ENCODE measurements at places on chromosomes 4 and X. TPM values are rescaled to one million over a fixed set of nuclear protein-coding genes. Genes with fewer than 3 reads are reported as not detected.

RNF212 gene
- not detected for total RNA-seq

PAK3 gene
- total RNA-seq: 1.7 TPM

SPANXD gene
- total RNA-seq: not detected

CT45A3 gene
- total RNA-seq: not detected

GLRB gene
- 13.3 TPM for total RNA-seq

PPARGC1A gene
- 0.18 TPM for total RNA-seq

FAM47A gene
- not detected for total RNA-seq

HEPH gene
- total RNA-seq: 5.8 TPM

HSD17B13 gene
- total RNA-seq: not detected

DNA sequence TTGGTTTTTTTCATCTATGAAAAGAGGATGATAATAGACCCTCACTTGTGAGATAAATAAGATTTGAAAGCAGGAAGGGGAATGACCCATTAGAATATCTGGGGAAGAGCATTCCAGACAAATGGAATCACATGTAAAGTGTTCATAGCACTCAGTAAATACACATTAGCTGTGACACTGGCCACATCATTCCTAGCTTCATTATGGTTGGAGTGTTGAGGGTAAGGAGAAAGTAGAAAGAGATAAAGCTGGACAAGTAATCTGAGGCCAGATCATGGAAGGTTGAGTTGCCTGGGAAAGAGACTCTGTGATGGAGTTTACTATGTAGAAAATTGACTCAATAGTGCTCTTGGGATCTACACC is 6.9 kb upstream of the PGRMC1 start:
- peaks cover 5% of the 10 kb centered on the region for H3K4me1 ChIP-seq
- H3K27ac ChIP-seq: no peak overlapping the region
- no peaks in the 10 kb centered on the region for H3K36me3 ChIP-seq
- DNase-seq: no peak

DNA sequence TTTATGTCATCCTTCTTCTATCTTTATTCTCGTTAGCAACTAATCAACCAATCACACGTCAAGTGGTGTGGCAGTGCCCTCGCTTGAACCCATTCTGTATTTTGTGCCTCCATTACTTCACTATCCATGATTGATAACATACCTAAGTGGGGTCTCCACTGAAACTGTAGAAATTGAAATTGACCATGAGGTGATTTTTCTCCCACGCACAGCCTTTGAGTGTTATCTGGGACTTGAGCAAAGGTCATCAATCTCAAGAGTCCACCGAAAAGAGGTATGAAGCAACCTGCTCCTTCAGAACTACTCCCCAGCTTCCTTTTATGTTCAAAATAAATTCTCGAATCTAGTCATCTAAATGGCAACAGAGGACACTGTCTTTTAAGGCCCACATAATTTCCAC is 111.1 kb downstream of the SCD5 start:
- no peak overlapping the region for H3K4me3 ChIP-seq
- no peaks in the 10 kb centered on the region for H3K36me3 ChIP-seq
- H3K27me3 ChIP-seq: no peaks in the 10 kb centered on the region
- H3K27ac ChIP-seq: no peak overlapping the region

- H3K27me3 ChIP-seq: no peaks in the 10 kb centered on the region
- DNase-seq: peak; percentile 42
- no peaks in the 10 kb centered on the region for H3K36me3 ChIP-seq
Measured at GRCh38 chrX:108270739-108271396, 167.4 kb downstream of the COL4A6 start.

DNA sequence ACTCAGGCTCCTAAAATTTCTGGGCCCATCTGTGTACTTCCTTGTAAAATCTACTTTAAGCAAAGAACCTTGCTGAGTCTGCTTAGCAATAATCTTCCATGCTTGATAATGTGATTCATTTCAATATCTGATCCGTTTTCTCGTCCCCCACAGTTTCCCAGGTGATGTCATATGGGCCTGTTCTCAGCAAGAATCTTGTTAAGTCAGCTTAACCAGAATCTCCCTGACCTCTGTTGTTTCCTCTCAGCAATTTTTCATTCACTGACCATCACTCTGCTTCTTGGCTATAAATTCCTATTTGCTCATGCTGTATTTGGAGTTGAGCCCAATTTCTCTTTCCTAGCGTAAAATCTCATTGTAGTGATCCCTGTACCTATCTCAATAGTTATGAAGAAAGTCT is 13.9 kb downstream of the CSN2 start:
- H3K27ac ChIP-seq: no peak overlapping the region
- H3K27me3 ChIP-seq: no peaks in the 10 kb centered on the region
- H3K36me3 ChIP-seq: no peaks in the 10 kb centered on the region
- no peak overlapping the region for H3K4me3 ChIP-seq
- no peaks in the 10 kb centered on the region for H3K4me1 ChIP-seq
- DNase-seq: no peak

DNA sequence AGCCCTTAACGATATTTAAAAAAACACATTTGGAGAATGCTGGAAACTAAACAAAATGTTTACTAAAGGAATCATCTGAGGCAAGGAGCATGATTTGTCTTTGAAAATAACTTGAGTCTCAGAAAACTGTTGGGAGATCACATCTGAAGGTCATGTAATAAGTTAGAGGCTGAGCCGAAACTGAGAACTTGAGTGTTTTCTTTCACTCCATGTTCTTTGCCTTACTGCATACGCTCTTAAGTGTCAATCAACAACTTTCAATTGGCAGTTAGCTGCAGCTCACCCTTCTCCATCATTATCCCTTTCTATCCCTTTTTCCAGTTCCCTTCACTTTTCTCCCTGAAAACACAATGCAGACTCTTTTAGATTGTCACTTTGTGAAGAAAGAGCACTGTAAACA is 216.2 kb downstream of the ADGRA3 start:
- no peak overlapping the region for H3K4me3 ChIP-seq
- DNase-seq: no peak
- H3K27ac ChIP-seq: no peak overlapping the region
- H3K36me3 ChIP-seq: no peaks in the 10 kb centered on the region

GRCh38 chr4:87560802-87561201 is 31.6 kb upstream of the SPARCL1 start:
- H3K4me1 ChIP-seq: no peaks in the 10 kb centered on the region
- H3K4me3 ChIP-seq: no peak overlapping the region
- H3K36me3 ChIP-seq: no peaks in the 10 kb centered on the region
- no peak overlapping the region for H3K27ac ChIP-seq

DNA sequence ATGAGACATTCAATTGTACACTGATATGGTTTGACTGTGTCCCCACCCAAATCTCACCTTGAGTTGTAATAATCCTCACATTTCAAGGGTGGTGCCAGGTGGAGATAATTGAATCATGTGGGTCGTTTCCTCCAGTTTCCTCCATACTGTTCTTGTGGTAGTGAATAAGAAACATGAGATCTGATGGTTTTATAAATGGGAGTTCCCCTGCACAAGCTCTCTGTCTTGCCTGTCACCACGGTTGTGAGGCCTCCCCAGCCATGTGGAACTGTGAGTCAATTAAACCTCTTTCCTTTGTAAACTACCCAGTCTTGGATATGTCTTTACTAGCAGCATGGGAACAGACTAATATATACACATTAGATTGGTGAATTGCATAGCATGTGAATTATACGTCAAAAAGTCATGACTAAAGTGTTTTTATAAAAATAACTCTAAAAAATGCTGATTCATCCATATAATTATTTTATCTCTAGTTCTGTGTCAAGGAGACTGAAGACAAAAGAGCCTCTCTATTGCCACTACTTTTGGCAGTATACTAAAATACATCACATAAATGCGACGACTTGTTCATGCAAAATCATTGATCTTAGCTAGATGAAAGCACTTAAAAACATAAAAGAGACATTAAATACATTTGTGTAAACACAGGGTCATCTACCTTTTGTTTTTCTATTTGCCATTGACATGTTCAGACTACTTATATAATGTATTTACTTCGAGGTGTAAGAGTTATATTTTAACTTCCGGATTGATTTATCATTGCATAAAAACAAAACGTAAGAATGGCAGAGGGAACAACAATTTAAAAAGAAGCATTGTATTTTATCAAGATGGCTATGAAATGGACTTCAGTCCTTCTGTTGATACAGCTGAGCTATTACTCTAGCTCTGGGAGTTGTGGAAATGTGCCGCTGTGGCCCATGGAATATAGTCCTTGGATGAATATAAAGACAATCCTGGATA is 50.1 kb downstream of the YTHDC1 start:
- 0 out of 2 replicates have a peak, but pooled peaks cover 7% of the 10 kb centered on the region for H3K27me3 ChIP-seq
- H3K27ac ChIP-seq: no peak overlapping the region
- H3K36me3 ChIP-seq: no peaks in the 10 kb centered on the region
- H3K4me3 ChIP-seq: no peak overlapping the region

- no peak overlapping the region for H3K4me3 ChIP-seq
- DNase-seq: no peak
Measured at GRCh38 chrX:53728506-53728905, 42.0 kb upstream of the HUWE1 start.

GRCh38 chr4:168830777-168831512 is 179.1 kb downstream of the CBR4 start:
- peak overlapping the region; percentile 89 for H3K27ac ChIP-seq
- no peaks in the 10 kb centered on the region for H3K27me3 ChIP-seq
- peak; percentile 55 for DNase-seq
- peaks cover 30% of the 10 kb centered on the region for H3K4me1 ChIP-seq
- peaks cover 32% of the 10 kb centered on the region for H3K36me3 ChIP-seq

- H3K4me3 ChIP-seq: no peak overlapping the region
- H3K27me3 ChIP-seq: peaks cover 5% of the 10 kb centered on the region
- no peak overlapping the region for H3K27ac ChIP-seq
- H3K4me1 ChIP-seq: no peaks in the 10 kb centered on the region
- DNase-seq: no peak
Measured at GRCh38 chr4:153038623-153039311, 102.6 kb downstream of the FHDC1 start.

GRCh38 chr4:118921786-118922185 is 33.1 kb downstream of the SYNPO2 start:
- H3K27ac ChIP-seq: no peak overlapping the region
- H3K4me3 ChIP-seq: no peak overlapping the region
- H3K36me3 ChIP-seq: no peaks in the 10 kb centered on the region
- peaks cover 29% of the 10 kb centered on the region for H3K4me1 ChIP-seq
- H3K27me3 ChIP-seq: no peaks in the 10 kb centered on the region

GRCh38 chr4:139973616-139974015 is 180.4 kb downstream of the MAML3 start:
- no peak overlapping the region for H3K27ac ChIP-seq
- no peaks in the 10 kb centered on the region for H3K27me3 ChIP-seq
- H3K4me3 ChIP-seq: no peak overlapping the region

- DNase-seq: no peak
- no peaks in the 10 kb centered on the region for H3K36me3 ChIP-seq
Measured at GRCh38 chr4:101141230-101141629, 206.1 kb downstream of the PPP3CA start.

GRCh38 chr4:125808022-125808421 is 493.3 kb downstream of the FAT4 start:
- H3K4me3 ChIP-seq: no peak overlapping the region
- no peak for DNase-seq
- H3K27me3 ChIP-seq: no peaks in the 10 kb centered on the region
- H3K4me1 ChIP-seq: no peaks in the 10 kb centered on the region
- no peak overlapping the region for H3K27ac ChIP-seq
- H3K36me3 ChIP-seq: no peaks in the 10 kb centered on the region

GRCh38 chr4:173522160-173522950 is 7.7 kb downstream of the HAND2 start:
- no peak overlapping the region for H3K27ac ChIP-seq
- no peaks in the 10 kb centered on the region for H3K36me3 ChIP-seq
- peaks cover 7% of the 10 kb centered on the region for H3K4me1 ChIP-seq
- DNase-seq: peak; percentile 24
- peaks cover 14% of the 10 kb centered on the region for H3K27me3 ChIP-seq

DNA sequence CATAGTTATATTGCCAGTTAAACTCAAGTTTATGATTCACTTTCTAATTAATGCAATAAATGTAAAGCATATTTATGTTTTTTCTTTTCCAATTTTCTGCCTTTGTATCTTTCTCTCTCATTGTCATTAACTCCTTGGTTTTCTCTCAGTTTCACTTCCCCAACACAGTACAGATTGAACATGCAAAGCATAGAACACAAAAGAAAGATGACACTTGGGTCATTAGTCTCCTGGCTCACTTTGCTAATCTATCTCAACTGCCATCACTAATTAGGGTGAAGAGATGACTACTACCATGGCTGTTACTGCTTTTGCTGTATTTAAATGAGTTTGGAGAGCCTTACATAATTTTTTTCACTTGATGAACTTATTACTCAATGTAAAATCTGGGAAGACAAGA is 12.3 kb upstream of the NAA11 start:
- no peaks in the 10 kb centered on the region for H3K27me3 ChIP-seq
- no peak overlapping the region for H3K27ac ChIP-seq
- no peak overlapping the region for H3K4me3 ChIP-seq
- H3K4me1 ChIP-seq: no peaks in the 10 kb centered on the region
- H3K36me3 ChIP-seq: no peaks in the 10 kb centered on the region

- H3K27ac ChIP-seq: no peak overlapping the region
- no peaks in the 10 kb centered on the region for H3K4me1 ChIP-seq
- H3K36me3 ChIP-seq: no peaks in the 10 kb centered on the region
- no peak for DNase-seq
- no peak overlapping the region for H3K4me3 ChIP-seq
- H3K27me3 ChIP-seq: no peaks in the 10 kb centered on the region
Measured at GRCh38 chr4:93351846-93352245, 476.7 kb upstream of the ATOH1 start.

DNA sequence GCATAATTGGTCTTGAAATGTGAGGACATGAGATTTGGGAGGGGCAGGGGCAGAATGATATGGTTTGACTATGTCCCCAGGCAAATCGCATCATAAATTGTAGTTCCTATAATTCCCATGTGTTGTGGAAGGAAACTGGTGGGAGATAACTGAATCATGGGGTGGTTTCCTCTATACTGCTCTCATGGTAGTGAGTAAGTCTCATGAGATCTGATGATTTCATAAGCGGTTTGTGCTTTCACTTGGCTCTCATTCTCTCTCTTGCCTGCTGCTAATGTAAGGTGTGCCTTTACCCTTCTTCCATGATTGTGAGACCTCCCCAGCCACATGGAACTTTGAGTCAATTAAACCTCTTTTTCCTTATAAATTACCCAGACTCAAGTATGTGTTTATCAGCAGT is 2595.9 kb downstream of the PCDH7 start:
- H3K27me3 ChIP-seq: no peaks in the 10 kb centered on the region
- H3K36me3 ChIP-seq: no peaks in the 10 kb centered on the region
- H3K4me3 ChIP-seq: no peak overlapping the region
- H3K27ac ChIP-seq: no peak overlapping the region

DNA sequence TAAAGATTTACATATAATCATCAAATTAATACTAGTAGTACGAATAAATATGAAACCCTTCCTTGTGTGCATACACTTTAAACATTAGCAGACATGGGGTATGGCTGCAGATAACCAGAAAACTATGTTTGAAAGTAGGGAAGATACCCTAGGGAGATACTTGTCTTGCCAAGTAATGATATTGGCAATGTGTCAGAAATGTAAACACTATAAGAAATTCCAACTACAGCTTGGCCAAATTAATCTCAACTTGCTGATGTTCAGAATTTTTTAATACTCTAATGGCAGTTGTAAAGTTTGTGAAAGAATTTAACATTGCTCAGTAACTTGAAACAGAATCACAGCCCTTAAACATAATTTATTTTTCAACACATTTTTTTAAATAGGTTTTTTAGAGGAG is 27.4 kb upstream of the HPGD start:
- no peaks in the 10 kb centered on the region for H3K4me1 ChIP-seq
- no peak for DNase-seq
- no peak overlapping the region for H3K4me3 ChIP-seq

GRCh38 chr4:154478547-154478946 is 13.1 kb downstream of the DCHS2 start:
- H3K27me3 ChIP-seq: peaks cover 4% of the 10 kb centered on the region
- no peak for DNase-seq
- no peaks in the 10 kb centered on the region for H3K36me3 ChIP-seq
- no peak overlapping the region for H3K4me3 ChIP-seq

GRCh38 chrX:36957425-36958328 is 50.5 kb upstream of the FAM47C start:
- H3K4me1 ChIP-seq: no peaks in the 10 kb centered on the region
- no peaks in the 10 kb centered on the region for H3K27me3 ChIP-seq
- H3K4me3 ChIP-seq: no peak overlapping the region
- no peak overlapping the region for H3K27ac ChIP-seq
